Kidney glomerular epithelial cell (primary cell): ENCODE measurements at places on chromosomes 13 and 19.

DNA sequence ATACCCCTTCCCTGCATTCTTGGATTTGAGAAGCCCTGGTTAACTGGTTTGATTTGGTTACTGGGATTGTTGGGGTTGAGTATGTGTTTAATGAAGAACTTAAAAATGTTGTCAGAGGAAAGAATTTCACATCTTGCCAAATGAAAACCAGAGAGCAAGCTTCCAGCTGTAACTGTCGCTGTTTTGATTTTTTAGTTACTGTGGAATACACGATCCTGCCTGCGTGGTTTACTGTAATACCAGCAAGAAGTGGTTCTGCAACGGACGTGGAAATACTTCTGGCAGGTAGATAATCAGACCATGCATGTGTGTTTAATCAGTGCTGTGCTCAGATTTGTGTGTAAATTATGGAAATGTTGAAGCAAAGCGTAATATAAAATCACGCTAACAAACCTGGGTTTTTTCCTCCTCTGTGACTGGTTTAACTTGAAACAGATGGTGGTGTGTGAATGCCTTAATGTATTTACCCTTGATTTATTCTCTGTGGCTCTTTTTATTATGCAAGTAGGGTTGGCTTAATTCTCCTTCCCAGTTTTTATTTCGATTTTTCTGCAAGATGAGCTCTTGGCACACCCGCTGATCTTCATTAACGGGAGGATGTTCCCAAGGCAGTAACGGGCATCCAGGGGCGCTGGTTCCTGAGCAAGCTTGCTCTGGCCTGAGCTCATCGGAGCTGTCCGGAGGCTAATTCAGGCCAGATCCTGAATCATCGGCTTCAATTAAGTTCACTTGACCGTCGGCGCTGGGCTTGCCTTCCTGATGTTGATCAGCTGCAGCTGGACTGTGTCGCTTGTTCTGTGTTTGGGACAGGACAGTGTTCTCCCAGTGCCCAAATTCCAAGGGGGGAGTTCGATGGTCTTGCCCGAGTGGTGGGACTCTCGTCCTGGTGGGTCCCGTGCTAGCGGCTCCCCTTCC lies 16.0 kb downstream of the UPF1 start:
- no peak for DNase-seq

GRCh38 chr13:78784014-78784750 lies 125.2 kb upstream of the OBI1 start:
- no peak for DNase-seq

GRCh38 chr13:80655778-80656511 lies 315.0 kb upstream of the SPRY2 start:
- no peak for DNase-seq

DNA sequence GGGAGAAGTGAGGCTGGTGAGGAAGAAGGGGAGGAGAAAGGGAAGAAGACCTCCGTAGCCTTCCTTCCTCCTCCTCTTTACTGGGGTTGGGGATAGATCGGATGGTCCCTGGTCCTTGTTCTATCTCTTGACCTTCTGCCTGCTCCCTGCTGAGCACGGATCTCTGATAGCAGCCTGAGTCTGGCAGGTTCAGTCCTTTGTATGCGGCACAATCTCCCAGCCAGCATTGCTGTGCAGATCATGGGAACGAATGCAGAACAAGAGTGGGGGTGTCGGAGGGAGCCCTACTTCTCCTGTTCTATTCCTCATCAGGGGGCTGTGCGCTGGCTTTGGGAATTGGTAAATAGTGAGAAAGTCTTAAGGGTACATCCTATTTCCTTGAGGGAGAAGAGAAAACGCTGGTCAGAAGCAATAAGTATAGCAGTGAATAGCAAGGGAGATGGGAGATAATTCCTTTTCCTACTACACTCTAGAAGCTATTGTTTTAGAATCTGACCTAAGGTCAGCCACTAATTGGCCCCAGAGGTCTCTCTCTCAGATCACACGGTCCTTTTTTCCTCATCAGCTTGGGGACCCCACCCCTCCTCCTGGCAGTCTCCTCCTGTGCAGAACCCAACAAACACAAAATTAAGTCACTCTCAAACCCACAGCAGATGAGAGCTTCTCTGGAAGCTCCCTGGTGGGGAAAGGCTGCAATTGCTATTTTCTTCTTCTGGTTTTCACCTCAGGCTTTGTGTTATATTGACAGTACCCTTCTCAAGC lies 41.0 kb downstream of the KL start:
- no peak for DNase-seq

GRCh38 chr13:51432576-51432975 lies 20.3 kb downstream of the INTS6 start:
- DNase-seq = no peak
